Thyroid gland (tissue), 4 donors: ENCODE measurements at places on chromosomes 3 and 15.

DNA sequence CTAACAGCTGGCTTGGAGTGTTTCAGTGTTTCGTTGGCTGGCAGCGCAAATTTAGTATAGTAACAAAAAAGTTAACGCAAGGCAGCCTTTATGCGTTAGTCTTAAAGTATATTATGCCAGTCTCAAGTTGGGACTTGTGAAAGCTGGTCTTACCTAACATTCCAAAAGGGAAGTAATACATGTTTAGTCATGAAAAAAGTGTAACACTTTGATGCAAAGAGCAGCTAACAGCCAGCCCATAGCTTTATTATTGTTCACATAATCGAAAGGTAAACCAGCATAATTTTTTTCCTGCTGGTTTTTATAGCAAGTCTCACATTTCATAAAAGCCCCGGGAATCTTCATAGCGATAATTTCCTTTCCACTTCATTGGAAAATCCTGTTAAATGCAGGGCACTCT is 2.4 kb upstream of the GPR87 start:
- no peak for DNase-seq

- DNase-seq = no peak
Observed at GRCh38 chr3:29822071-29822470, 541.2 kb downstream of the RBMS3 start.

- DNase-seq = no peak
Observed at GRCh38 chr3:153442799-153443487, 280.9 kb downstream of the RAP2B start.

DNA sequence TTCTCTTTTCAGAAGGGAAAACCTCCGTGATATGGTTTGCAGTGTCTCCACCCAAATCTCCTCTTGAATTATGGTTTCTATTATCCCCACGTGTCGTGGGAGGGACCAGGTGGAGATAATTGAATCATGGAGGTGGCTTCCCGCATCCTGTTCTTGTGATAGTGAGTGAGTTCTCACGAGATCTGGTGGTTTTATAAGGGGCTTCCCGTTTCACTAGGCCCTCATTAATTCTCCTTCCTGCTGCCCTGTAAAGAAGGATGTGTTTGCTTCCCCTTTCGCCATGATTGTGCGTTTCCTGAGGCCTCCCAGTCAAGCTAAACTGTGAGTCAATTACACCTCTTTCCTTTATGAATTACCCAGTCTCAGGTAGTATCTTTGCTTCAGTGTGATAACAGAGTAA is 692.7 kb upstream of the GRM7 start:
- no peak for DNase-seq

DNA sequence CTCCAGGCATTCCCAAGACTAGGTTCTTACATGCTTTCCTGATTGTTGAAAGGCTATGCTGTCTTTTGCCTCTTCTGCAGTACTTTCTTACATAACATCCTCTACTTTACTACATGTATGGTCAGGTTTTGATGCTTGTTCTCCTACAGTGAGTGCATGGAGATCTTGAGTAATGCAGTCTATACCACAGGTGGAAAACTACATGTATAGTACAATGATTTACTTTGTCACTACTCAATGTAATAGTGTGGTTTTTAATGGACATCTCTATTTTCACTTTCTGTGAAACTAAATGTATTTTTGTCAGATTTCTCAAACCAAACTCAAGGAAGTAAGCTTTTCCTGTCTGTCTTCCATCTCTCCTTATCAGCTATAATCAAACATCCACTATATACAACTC is 657.0 kb downstream of the TUSC7 start:
- DNase-seq = no peak

DNA sequence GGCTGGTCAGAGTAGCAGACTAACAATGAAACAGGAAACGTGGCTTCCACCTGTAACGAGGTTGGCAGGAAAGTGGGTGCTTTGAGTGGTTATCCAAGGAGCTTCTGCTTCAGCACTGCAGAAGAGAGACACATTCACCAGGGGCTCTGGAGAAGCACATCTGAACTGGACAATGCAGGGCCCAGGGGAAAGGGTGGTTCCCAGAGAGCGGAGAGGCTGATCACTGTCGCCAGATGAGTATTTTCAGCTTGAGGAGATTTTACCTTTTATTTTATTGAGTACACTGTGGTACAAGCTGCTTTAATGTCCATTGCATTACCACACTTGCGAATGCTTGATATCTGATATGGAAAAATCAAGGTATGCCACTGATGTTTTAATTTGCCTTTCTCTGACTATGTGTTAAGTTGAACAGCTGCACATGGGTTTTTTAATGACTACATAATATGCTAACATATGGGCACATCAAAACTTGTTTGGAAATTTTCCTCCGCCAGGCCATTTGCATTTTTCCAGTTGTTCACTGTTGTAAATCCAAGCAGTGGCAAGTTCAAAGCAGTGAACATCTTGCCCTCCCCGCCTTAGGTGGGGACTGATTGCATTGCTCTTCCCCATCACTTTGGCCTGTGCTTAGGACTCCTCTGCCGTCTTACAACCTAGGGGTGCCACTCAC is 52.1 kb downstream of the LRTM1 start:
- DNase-seq = no peak

DNA sequence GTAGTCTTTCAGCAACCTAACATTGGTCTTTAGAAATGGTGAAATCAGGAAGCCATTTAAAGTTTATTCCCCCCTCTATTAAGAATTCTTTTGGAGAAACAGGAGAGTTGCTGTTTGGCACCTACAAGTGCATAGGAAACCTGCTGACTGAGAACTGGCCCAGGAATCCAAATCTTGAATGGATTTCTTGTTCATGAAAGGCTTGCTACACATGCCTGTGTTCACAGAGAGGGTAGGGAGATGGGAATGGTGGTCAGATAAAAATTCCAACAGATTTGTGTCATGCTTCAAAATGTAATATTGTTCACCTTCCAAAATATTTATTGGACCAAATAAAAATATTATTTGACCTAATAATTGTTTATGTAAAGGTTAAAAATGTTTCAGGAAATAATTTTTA is 24.2 kb upstream of the ZPLD1 start:
- DNase-seq = no peak

DNA sequence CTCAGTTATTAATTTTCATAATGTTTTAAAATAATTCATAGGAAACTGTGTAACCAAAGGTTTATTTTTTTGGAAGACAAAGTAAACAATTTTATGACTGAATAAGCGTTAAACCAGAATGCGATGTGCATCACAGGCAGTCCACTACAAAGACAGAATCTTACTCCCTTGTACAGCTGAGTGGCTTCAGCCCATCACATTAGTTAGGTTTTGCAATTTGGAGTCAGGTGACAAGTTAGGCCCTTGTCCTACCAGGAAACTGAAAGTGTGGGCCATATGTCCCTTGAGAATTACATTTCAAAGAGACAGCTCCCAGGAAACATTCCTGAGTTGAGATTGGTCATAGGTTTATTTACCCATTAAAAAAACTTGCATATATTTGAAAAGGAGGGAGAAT is 156.3 kb downstream of the MEX3B start:
- DNase-seq = no peak

- DNase-seq = no peak
Observed at GRCh38 chr15:90054618-90055097, 47.6 kb downstream of the IDH2 start.

DNA sequence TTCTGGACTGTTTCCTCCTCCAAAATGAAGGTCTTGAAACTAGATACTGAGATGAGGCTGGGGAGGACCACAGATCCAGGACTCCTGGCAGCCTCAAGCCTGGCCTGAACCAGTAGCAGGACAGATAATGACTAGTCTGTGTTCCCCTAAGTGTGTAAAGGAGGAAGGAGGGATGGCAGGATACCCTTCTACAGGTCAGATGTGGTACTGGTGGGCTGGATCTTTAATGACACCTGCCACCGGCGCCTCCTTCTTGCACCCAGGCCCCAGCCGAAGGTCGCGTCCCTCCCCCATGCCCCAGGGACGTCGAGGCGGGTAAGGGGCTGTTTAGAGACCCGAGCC is 556 bp downstream of the USP19 start:
- no peak for DNase-seq

- DNase-seq = no peak
Observed at GRCh38 chr15:83155942-83156341, 48.5 kb downstream of the TM6SF1 start.

GRCh38 chr3:109926376-109926775 is 589.0 kb upstream of the DPPA4 start:
- no peak for DNase-seq

GRCh38 chr3:50464569-50464968 is 38.9 kb downstream of the CACNA2D2 start:
- peak; percentile 6 for DNase-seq
